ENCODE measurements at places on chromosomes 16 and 17.

DNA sequence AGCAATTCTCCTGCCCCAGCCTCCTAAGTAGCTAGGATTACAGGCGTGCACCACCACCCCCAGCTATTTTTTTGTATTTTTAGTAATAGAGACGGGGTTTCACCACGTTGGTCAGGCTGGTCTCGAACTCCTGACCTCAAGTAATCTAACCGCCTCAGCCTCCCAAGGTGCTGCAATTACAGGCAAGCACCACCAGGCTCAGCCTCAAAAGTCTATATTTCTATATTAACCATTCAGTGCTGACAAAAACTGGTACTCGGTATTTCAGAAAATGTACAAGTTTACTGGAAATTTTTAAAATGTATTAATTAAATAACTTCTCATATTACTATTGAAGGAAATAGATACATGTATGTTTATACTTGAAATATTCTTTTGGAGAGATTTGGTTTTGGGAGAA lies 1.4 kb upstream of the HEXD start:
- no peak for DNase-seq

DNA sequence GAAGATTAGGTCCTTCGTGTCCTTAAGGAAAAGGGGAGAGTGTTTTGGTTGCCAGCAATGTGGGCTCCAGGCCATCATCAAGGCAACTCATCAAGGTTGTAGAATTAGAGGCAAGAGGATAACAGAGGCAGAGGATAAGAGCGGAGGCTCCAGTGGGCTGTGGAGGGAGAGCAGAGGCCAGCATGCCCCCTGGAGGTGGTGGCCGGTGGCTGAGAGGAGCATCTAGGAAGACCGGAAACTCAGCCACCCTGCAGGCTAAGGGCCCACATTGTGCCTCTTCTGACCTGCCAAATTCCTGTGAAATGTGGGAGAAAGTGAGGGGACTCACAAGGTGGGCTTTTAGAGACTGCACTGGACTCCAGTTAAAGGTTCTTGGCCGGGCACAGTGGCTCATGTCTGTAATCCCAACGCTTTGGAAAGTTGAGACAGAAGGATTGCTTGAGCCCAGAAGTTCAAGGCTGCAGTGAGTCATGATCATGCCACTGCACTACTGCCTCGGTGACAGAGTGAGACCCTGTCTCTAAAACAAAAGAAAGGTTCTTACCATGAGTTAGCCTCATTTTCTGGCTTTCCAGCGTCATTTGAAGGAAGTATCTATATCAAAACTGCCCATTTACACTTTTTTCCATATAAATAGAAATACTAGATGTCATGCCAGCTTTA lies 62.7 kb upstream of the ADORA2B start:
- DNase-seq: no peak

GRCh38 chr17:77111934-77112296 lies 28.9 kb upstream of the SEC14L1 start:
- no peak for DNase-seq

DNA sequence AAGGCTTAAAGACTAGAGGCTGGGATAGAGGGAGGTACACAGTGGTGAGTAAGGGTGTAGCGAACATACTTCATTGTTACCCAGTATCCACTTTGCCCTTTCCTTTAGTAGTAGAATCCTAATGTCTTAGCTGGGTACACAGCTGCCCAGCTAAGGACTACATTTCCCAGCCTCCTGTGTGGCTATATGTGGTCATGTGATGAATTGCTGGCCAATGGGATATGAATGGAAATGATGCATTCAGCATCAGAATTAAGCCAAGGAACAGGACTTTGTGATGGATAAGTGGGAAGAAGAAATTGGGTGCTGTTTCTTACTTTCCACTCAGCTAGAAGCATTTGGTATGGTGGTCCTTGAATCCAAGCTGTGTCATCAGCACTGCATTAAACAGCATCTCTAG lies 55.9 kb downstream of the FOXL1 start:
- no peak for DNase-seq

DNA sequence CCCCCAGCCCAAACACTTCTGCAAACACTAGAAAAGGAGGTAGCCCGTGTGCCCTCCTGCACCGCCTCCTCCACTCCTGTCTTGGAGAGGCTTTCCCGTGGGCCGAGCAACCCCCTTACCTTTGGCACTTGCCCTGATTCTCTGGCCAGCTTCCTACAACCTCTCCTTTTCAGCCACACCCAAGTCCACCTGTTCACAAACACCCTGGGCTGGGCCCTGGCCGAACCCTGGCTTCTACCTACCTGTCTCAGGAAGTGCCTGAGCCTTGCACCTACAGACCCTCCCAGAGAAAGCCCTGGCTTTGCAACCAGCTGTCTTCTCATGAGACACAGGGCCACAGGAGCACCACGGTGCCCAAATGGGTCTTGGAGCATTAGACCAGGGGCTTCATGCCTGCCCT lies 2.0 kb upstream of the ANTKMT start:
- no peak for DNase-seq

GRCh38 chr17:37827905-37828650 lies 83.2 kb upstream of the HNF1B start:
- no peak for DNase-seq

DNA sequence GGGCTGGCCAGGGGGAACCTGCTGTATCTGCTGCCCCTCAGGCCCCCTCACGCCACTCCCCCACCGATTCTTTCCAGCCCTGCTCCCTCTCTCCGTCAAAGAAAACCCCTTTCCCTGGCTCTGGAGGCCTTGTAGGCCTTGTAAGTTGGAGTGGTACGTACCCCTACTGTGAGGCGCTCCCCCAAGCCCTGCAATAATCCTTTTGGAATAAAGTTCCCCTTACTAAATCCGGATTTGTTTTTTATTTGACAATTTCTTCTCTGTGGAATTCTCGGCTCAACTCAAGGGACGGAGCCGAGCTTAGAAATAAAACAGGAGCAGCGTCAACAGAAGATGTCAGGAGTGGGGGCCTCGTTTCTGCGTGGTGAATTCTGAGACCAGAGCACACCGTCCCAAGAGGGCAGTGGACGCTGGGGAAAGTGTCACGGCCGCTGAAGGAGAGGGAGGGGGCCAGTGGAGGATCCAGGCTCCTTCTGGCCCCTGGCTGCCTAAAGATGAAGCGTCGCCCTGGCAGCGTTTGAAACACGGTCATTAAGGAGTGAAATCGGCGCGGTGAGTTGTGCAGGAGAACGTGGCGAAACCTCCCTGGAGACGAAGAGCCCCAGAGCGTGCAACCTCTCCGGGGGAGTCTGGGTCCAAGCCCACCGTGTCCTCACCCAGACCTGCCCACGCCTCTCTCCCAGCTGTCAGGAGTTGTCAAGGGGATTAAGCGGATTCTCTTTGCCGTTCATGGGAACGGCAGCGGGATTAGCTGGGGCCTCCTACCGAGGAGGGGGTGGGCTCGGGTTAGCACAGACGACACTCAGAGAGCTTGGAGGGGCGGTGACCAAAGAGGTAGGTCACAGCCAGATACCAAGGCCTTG lies 47.0 kb downstream of the SLC7A5 start:
- DNase-seq: no peak

- no peak for DNase-seq
Measured at GRCh38 chr16:54275956-54276355, 10.6 kb downstream of the IRX3 start.

DNA sequence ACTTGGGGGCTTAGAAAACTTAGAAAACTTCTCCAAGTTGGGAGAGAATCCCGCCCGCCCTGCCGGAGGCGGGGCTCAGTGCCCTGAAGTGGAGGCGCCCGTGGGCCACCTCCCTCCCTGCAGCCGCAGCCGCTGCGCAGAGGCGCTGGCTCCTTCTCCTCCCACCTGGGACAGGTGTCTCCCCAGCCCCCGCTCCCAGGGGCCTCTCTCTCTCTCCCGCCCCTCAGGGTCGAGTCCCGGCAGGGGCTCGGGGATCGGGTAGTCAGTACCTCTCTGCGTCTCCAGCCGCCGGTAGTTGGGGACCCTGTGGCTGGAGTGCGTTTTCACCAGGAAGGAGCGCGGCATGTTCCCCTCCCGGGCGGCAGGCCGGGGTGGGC lies 257 bp downstream of the SNAI3 start:
- DNase-seq: no peak

- peak; percentile 32 for DNase-seq
Measured at GRCh38 chr16:55492756-55493380, 13.9 kb downstream of the MMP2 start.

- no peak for DNase-seq
Measured at GRCh38 chr16:46947900-46948547, 25.4 kb downstream of the DNAJA2 start.

- no peak for DNase-seq
Measured at GRCh38 chr17:62689441-62690167, 62.1 kb downstream of the MRC2 start.

DNA sequence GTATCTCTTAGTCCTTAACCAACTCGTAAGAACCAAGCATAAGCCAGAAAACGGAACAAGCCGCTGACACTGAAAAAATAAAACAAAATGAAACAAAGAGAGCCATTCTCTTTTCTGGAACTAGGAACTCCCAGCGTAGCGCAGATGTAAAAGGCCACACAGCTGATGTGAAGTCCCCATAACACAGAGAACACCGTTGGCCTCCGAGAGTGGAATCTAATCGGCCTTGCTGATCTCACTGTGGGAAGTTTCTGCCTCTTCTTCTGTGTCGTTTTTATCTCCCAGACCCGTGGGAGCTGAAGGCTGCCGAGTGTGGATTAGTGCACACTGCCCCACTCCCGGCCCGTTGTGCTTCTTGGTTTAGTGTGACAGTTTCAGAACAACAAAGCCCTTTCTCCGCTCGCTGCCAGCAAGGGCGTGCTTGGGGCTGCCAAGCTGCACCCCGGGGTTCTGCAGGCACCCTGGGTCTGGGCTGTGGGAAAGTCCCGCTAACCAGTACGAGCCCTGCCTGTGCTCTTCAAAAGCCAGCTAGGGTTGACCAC lies 21.7 kb downstream of the TTYH2 start:
- DNase-seq: no peak

DNA sequence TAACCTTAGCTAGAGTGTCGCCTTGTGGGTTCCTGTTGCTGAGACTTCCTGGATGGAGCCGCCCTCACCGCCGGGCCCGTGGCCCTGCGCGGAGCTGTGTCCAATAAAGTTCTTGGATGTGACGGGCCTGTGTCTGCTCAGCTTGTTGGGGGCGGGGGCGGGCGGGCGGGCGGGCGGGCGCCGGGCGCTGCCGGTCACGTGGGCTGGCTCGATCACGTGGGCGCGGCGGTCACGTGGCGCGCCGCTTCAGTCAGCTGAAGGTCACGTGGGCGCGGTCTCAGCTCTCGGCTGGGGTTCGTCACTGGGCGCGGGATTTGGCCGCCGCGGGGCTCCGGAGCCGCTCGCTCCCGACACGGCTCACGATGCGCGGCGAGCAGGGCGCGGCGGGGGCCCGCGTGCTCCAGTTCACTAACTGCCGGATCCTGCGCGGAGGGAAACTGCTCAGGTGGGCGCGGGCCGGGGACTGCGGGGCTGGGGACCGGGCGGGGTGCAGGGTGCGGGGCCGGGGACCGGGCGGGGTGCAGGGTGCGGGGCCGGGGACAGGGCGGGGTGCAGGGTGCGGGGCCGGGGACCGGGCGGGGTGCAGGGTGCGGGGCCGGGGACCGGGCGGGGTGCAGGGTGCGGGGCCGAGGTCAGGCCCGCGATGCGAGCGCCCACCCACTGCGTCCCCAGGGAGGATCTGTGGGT lies at the start of gene AMDHD2:
Gene AMDHD2 (plus strand): TSS at position 275 of the 687 bp plus-strand sequence. CDS start 88 bp downstream, at position 363.
- DNase-seq: peak; percentile 92

DNA sequence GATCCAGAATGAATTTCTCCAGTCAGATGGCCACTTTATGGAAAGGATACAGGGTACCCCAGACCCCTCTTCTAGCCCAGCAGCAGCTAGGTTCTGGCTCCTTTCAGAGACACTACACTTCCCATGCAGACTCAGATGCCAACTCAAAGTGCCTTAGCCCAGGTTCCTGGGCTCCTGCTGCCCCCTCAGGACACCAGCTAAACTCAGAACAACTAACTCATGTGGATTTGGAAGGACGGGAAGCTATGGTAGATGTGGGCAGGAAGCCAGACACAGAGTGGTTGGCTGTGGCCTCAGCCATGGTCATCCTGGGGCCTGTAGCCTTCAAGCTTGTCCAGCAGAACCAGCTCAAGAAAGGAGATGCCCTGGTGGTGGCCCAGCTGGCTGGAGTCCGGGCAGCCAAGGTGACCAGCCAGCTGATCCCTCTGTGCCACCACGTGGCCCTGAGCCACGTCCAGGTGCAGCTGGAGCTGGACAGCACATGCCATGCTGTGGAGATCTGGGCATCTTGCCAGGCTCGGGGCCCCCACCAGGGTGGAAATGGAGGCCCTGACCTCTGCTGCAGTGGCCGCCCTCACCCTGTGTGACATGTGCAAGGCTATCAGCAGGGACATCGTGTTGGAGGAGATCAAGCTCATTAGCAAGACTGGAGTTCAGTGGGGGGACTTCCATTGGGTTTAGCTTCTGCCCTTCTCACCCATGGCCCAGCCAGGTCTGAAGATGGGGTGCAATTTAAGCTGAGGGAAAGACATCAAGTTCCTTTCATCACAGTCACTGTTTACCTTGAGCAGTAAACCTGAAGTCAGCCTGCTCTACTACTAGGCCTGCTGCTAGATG lies 111.8 kb downstream of the N4BP1 start:
- DNase-seq: no peak

DNA sequence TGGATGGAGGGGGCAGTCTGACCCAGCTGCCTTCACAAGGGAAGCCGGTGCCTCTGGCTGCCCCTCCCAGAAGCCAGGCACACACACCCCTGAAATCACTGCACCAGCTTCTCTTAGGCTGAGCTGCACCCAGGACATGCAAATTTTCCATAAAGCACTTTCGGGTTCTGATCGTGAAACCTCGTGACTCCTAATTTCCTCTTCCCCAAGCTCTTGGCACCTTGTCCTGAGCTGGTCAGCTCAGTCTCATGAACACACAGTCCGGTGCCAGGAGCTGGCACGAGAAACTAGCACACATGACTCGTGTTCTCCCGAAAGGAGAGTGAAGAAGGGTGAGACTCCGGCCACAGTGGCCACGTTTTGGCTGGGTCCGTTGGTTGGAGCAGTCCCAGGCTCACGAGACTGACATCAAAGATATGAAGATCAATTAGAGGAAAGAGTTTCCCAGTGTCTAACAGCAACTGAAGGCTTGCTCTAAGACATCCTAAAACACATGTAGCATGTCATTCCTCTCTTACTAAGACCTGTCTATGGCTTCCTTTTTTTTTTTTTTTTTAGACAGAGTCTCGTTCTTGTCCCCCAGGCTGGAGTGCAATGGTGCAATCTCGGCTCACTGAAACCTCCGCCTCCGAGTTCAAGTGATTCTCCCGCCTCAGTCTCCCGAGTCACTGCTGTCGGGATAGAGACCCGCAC lies 9.2 kb upstream of the ABR start:
- DNase-seq: peak; percentile 88

DNA sequence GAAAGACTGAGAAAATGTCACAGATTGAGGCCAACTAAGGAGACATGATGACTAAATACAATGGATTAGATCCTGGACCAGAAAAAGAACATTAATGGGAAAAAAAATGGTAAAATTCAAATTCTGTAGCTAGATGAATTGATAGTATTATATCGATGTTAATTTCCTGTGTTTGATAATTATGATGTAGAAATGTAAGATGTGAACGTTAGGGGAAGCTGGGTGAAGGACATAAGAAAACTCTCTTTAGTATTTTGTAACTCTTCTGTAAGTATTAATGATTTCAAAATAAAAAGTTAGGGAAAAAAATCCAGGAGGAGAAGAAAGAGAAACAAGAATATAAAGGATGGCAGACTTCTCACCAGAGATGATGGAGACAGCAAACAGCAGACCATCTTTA lies 2.8 kb upstream of the ITGB3 start:
- no peak for DNase-seq

- no peak for DNase-seq
Measured at GRCh38 chr16:82772215-82772614, 145.4 kb downstream of the CDH13 start.
